ENCODE measurements at places on chromosomes 5 and 9.

GRCh38 chr5:150178262-150178661 lies 11.6 kb upstream of the SLC6A7 start:
- DNase-seq: no peak

- DNase-seq: no peak
Observed at GRCh38 chr9:115980976-115981375, 172.6 kb upstream of the PAPPA start.

GRCh38 chr5:102937894-102938293 lies 182.0 kb downstream of the GIN1 start:
- no peak for DNase-seq

DNA sequence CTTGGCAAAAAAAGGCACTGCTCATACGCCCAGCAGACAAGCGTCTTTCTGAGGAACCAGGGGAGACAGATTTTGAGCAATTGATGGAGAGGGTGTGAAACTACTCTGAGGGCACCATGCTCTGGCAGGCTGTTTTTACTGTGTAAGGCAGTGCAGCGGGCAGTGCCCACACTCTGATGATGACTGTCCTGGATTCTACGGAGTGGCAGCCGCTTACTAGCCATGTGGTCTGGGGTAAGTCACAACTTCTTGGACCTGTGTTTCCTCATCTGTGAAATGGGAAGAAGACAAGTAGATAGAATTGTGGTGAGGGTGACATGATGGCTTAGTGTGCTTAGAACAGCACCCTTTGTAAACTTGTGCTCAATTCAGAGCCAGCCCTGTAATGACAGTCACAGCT lies 38.8 kb downstream of the FABP6 start:
- no peak for DNase-seq

DNA sequence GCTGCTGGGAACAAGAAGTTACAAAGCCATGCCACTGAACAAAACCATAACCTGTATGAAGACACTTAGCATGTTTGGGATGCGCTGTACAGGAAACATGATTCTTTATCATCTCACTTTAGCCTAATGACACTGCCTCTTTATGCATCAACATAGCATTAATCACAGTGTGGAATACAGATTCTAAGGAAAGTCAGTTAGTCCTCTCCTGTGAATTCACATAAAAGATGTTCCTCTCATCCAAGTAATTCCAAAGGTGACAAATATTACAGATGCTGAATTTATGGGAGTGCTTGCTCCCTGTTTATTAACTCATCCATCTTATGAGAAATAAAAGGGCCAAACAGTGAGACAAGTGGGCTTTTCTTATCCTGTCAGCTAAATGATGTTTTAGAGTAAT lies 1677.7 kb downstream of the EFNA5 start:
- no peak for DNase-seq

GRCh38 chr5:36442796-36443195 lies 141.1 kb upstream of the RANBP3L start:
- no peak for DNase-seq

Data from GM12864 (cell line).